ENCODE measurements at places on chromosomes 11 and 22.

DNA sequence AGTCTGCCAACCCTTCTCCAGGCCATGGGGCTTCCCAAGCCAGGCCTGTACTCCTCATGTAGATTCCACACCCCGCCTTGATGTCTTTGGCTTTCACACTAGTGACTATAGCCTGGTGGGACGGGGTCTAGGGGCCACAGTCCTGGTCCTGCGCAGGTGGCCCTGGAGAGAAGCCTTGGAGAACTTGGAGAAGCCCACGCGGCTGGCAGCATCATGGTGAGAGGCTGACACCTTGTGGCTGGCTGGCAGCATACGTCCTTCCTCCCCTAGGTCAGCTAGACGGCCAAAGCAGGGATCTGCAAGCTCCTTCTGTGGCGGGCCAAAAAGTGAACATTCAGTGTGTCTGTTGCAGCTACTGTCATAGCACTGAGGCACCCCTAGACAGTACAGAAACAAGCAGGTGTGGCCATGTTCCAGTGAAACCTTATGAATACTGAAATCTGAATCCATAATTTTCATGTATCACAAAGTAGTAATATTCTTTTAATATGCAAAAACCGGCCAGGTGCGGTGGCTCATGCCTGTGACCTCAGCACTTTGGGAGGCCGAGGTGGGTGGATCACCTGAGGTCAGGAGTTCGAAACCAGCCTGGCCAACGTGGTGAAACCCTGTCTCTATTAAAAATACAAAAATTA lies 42.0 kb downstream of the FAM83F start:
- DNase-seq, result peak; percentile 38

GRCh38 chr11:104151404-104152204 lies 12.3 kb downstream of the PDGFD start:
- no peak for DNase-seq

- no peak for DNase-seq
These were observed 14.3 kb upstream of the TOLLIP start for GRCh38 chr11:1323774-1324173.

GRCh38 chr11:35373284-35373933 lies 45.9 kb downstream of the SLC1A2 start:
- no peak for DNase-seq

DNA sequence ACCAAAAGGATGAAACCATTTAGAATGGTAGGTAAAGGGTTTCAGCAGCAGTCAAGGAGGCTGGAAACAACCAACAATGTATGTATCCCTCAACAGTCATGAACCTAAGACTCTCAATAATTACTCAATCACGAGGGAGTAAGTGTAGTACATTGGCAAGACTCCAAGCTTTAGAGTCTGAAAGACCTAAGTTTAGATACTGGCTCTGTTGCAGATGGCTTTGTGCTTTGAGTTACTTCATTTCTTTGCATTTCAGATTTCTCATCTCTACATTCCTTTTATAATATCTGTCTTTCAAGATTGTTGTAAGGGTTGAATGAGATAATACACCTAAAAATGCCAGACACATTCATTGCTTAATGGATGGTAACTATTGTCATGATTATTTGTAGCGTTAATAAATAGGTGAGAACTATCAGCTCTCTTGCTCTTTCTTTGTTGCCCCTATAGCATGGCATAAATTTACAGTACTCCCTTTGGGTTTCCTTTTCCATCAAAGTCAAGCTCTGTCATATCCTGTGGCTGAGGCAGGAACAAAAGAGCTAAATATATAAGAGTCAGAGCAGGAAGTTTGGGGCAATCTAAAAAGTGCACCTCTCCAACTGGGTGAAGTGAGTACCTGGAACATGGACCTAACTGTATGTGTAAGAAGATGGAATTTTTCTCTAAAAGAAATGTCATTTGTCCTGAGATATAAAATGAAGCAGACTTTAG lies 228.2 kb upstream of the ZC3H12C start:
- no peak for DNase-seq

GRCh38 chr11:77753230-77753629 lies 67.3 kb downstream of the RSF1 start:
- no peak for DNase-seq

DNA sequence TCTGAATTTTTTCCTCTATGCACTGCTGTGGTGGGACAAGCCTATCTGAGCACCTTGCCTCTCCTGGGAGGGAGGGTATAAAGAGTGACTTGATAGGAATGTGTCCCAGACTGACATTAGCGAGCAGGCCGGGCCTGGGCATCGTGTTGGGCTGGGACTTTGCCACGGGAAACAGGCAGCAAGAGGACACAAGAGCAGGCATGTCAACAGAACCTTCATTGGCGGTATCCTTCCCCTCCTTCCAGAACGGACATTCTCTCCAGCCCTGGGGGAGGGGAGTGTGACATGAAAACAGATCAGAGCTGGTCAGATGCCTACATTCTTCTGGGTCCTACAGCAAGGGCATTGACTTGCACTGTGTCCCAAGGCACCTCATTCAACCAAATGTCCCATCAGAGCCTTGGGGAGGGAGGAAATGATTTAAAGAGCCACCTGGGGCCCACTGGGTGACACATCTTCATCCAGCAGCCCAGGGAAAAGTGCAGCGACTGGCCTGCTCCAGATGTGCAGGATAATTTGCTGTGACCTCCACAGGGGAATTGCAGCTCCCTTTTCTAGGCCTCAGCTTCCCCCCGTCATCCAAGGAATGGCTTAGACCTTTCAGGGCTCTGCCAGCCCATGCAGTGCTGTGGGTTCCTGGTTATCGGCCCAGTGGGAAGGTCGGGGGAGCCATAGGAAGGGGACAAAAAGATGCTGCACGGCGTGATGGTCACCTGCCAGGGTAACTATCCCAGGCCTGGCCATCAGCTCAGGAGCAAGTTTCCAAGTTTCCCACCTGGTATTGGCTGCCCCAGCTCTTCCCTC lies 21.8 kb upstream of the UVRAG start:
- DNase-seq, result no peak

- no peak for DNase-seq
These were observed 139.3 kb downstream of the CADM1 start for GRCh38 chr11:115364896-115365295.

DNA sequence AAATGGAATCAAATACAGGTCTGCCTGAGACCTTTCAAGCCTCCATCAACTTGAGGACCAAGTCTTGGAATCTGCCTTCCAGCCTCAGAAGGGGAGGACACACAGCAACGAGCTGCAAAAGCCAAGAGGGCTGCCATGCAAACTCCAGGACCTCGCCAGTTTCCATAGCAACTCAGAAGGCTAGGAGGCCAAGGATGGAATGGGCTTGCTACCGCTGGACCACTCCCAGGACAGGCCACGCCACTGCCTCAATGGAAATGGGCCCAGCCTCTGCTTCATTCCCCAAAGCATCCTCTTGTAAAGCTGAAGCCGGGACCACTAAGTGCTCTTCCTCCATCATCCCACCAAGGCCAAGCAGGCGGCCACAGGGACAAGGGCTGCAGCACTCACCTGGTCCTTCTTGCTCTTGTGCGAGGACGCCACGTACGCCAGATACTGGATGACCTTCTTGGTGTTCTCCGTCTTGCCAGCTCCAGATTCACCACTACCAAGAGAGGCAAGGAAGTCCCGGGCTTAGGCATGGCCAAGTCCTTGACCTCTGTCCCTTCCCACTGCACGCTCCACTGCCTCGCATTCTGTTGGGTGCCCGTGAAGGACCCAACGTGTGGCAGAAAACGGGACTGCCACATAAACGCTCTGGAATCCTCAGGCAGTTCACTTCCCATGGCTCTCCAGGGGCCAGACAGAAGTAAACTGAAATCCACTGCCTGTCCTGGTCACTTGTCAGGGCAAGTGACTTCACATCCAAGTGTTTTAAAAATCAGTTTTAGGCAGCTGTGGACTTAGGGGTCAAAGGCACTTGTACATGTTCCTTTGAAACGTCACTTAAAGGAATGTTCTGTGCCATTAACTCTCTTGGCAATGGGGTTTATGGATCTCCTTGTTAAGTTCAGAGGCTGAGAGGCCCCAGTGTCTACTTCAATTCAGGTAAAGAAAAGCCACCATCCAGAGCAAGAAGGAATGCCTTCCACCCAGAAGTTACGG lies 61.3 kb downstream of the MYH9 start:
- DNase-seq, result no peak

- DNase-seq, result no peak
These were observed 5.1 kb upstream of the INTS4 start for GRCh38 chr11:77999446-78000030.

DNA sequence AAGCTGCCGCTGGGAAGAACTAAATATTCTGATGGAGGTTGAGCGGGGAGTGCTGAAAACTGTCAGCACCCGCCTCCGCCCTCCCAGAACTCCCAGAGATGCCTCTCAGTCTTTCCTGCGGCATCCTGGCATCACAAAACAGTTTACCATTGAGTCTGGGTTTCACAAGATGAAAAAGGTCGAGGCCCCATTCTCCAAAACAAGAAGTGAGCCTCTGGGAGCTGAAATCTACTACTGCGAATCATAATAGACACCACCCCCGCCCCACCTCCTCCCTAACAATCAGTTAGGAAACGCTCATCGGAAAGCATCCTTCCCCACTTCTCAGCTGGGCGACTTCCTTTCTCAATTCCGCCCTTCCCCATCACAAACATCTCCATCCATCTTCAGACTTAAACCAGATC lies 1.0 kb downstream of the SUN2 start:
- no peak for DNase-seq

All from stimulated activated CD4-positive, alpha-beta T cell treated with anti-CD3 and anti-CD28 coated beads, Interleukin-1b, Interleukin-23, amount 100 ng/mL, for 24 hours (primary cell).